Stimulated activated CD4-positive, alpha-beta T cell treated with anti-CD3 and anti-CD28 coated beads, TNF-alpha, amount 100 ng/mL, for 4 hours (primary cell): ENCODE measurements at places on chromosomes 11 and 22.

DNA sequence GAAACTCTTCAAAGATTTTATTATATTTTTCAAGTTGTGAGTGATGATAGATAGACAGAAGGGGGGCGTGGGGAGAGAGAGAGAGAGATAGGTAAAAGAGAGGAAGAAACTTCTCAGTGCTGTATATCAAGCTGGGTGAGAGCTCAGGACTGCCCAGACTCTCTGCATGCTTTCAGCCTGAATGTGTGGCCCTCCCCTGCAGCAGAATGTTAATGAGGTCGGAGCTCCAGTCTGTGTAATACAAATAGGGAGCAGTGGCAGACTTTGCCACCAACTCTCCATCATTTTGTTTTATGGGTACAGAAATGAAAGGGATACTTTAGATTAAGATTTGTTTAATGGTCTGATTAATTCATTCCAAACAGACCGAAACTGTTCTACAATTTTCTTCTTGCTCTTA lies 752.8 kb downstream of the OPCML start:
- DNase-seq: no peak

DNA sequence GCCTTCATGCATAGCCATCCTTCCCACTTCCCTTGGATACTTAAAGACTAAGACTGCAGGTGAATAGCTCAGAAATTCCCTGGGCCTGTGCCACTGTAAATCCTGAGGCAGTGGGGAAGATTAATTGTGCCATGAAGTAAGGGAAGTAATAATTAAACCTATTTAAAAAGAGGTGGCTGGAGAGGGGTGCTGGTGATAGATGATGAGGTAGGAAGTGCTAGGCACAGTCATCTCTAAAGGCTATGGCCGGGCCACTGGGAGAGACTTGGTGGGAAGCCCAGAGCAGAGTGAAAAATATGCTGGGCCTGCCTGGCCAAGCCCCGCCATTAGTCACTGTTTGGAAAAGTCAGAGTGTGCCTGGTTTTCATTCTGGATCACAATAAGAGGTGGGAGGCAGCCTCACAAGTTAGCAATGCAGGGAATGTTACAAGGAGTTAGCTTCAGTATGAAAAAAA lies 197.2 kb upstream of the PITPNB start:
- DNase-seq: no peak

- no peak for DNase-seq
Observed at GRCh38 chr11:422249-422656, 7.5 kb upstream of the SIGIRR start.

- no peak for DNase-seq
Observed at GRCh38 chr22:49269371-49269770, 558.3 kb downstream of the BRD1 start.

GRCh38 chr11:44602891-44603310 lies 37.4 kb downstream of the CD82 start:
- no peak for DNase-seq

DNA sequence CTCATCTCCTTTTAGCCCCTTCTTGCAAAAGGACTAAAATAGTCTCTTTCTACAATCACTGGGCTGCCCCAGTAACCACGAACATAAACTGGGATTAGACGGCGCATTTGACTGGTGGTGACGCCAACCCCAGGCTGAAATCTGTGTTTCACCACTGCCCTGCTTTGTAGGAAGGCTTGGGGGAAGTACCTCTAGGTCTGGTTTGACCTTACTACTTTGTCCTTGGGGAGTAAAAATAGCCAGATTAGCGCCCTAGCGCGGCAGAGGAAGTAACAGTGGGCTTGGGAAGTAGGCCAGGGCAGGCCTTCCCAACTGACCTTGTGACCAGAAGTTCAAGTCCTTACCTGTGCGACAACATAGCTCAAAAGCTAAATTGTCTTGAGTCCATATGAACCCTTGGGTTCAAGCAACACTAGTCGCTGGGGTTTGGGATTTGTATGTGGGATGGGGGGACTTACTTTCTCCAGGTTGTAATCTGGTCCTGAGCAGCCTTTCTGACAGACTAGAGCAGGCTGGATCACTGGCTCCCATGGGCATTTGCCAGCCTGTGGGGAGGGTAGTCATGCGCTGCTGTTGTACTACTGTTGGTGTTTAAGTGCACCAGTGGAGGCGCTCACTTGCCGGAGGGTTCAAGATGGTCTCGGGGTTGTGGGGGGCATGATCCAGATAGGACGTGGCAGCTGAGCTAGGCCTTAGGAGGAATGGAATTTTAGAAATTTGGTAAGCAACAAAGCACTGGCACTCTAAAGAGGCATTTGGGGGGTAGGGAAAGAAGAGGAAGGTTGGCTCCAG lies 953 bp upstream of the PACS1 start:
- no peak for DNase-seq

DNA sequence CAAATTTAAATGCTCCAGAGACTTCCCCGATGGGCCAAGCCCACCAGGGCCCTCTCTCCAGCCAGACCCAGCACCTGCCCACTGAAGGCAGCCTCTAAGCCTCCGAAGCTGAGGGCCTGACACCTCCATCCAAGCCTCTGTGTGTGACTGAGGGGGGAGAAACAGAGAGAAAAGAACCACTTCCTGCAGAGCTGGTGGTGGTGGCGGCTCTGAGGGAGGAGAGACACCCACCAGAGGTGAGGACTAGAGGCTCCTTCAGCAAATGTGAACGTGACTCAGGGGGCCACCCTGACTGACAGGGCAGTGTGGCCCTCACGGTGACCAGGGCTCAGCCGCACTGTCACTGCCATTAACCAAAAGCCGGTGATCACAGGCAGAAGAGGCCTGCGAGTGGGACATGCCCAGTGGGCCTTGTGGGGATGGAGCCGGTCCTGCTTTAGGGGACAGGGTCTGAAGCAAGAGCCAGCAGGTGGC lies 31.0 kb upstream of the CD5 start:
- DNase-seq: no peak

GRCh38 chr11:64767344-64768299 lies 7.8 kb upstream of the PYGM start:
- no peak for DNase-seq

DNA sequence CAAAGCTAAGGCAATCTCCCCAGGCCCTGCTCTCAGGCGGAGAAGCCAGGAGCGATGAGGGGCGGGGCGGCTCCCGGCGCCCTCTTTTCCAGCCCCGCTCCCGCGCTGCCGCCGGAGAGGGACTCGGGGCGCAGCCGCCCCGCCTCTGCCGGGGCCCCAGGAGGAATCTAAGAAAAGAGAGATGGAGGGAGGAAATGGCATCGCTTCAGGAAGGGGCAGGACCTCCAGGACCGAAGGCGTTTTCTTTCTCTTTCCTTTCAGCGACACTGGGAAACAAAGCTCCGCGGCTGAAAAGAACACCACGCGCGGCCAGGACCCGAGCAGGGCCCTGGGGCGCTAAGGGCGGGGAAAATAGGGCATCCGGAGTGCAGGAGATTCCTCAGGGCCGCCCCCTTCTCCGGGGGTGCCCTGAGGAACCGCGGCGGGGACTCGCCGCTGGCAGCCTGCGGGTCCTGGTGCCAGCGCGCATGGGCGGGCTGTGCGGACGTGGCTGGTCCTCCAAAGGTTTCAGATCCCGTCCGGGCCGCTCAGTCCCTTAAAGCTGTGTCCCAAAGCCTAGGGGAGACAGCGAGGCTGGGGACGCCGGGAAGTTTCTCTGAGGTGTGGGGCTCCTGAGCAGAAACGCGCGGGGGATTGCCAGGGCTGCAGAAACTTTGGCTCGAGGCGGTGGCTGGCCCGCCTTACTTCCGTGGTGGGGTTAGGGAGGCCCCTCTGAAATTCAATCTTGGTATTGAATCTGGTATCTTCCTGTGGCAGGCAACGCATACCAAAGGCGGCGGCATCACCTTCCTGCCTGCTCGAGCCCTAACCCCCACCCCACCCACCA lies 2.8 kb upstream of the BSX start:
- no peak for DNase-seq
